ENCODE measurements at places on chromosomes 3 and 15. TPM values are rescaled to one million over a fixed set of nuclear protein-coding genes. Genes with fewer than 3 reads are reported as not detected.

GRCh38 chr3:134333522-134334181, 40.6 kb downstream of the AMOTL2 start:
- peaks cover 30% of the 10 kb centered on the region for H3K4me1 ChIP-seq
- DNase-seq: no peak
- H3K36me3 ChIP-seq: no peaks in the 10 kb centered on the region
- H3K4me3 ChIP-seq: no peak overlapping the region
- no peaks in the 10 kb centered on the region for H3K27me3 ChIP-seq
- H3K27ac ChIP-seq: no peak overlapping the region

DNA sequence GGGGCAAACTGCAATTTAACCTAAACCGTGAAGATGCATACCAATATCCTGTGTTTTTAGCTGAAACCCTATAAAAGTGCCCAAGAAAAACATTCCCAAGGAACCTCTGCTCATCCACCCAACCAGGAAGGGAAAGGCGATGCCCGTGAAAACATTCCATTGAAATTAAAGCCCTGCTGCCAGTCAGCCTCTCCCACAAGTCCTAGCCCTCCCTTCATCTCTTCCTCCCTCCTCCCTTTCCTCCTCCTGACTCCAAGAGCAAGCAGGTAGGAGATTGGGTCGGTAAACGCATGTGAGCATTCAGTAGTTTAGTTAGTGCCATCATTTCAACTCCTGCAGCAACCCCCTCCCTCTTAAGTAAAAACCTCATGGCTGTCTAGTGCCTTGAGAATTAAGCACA, 27.7 kb downstream of the HES1 start:
- no peak overlapping the region for H3K4me3 ChIP-seq
- H3K27ac ChIP-seq: no peak overlapping the region
- peaks cover 2% of the 10 kb centered on the region for H3K4me1 ChIP-seq
- no peaks in the 10 kb centered on the region for H3K27me3 ChIP-seq
- H3K36me3 ChIP-seq: no peaks in the 10 kb centered on the region
- no peak for DNase-seq

- H3K4me3 ChIP-seq: no peak overlapping the region
- H3K27ac ChIP-seq: no peak overlapping the region
- H3K27me3 ChIP-seq: no peaks in the 10 kb centered on the region
These were observed 65.7 kb downstream of the CDIN1 start for GRCh38 chr15:36645106-36645505.

DNA sequence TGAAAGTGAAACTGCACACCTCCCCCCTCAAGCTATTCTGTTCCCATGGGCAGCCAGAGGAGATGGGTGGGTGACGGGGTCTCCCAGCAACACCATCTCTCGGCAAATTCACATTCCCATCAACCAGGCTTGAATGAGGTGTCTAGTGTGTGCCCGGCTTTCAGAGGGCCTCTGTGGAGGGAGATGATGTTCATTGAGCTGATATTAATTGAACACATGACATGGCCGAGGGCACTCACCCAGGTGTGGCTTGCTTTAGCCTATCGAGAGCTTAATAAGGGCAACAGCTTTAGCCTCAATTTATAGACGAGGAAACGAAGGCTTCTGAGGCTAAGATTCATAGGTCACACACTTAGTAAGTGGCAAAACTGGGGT, 288.0 kb downstream of the UACA start:
- no peak for DNase-seq
- H3K27ac ChIP-seq: peak overlapping the region; percentile 88
- peaks cover 26% of the 10 kb centered on the region for H3K4me1 ChIP-seq
- no peaks in the 10 kb centered on the region for H3K36me3 ChIP-seq

DNA sequence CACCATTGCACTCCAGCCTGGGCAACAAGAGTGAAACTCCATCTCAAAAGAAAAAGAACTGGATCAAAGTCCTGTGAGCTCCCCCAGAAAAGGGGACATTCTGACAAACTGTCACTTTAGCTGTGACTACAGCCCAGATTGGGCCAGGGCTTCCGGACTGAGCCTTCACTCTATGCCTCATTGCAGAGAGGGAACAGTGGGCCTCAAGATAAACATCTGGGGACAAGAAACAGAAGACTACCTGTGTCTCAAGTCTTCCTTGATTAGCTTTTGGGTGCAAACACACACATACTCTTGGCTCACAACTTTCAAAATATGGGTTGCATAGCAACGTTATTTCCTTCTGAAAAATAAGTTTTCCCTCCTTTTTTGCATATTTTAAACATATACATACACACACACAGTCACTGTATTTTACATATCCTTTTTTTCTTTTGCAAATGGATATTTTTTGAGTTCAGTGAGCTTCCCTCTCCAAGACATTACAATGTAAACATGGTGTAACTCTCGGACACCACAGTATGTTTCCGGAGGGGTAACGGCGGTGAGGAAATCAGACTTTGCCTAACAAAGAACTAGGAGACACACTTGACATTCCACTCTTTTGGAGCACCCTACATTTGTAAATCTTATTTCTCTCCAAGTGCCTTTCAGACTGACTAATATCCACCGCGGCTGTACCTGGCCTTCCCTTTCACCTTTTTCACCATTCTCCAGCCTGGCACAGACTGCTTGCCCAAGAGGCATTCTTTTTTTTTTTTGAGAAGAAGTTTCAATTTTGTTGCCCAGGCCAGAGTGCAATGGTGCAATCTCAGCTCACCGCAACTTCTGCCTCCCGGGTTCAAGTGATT, 3.5 kb downstream of the TKT start:
- no peak overlapping the region for H3K27ac ChIP-seq
- H3K4me1 ChIP-seq: peaks cover 25% of the 10 kb centered on the region
- peaks cover 30% of the 10 kb centered on the region for H3K36me3 ChIP-seq
- no peak overlapping the region for H3K4me3 ChIP-seq

Gene KBTBD8
- 1.4 TPM for total RNA-seq

Gene ESYT3
- 0.05 TPM for total RNA-seq

Measured in HCT116 (cell line).